NCI-H748 treated with DMSO at 0.1 percent for 48 hours (cell line): ENCODE measurements at places on chromosomes 12 and 14.

GRCh38 chr14:101234999-101235334 is 326.3 kb upstream of the DIO3 start:
- no peak for DNase-seq

GRCh38 chr12:77514511-77514910 is 316.2 kb upstream of the NAV3 start:
- no peak for DNase-seq

DNA sequence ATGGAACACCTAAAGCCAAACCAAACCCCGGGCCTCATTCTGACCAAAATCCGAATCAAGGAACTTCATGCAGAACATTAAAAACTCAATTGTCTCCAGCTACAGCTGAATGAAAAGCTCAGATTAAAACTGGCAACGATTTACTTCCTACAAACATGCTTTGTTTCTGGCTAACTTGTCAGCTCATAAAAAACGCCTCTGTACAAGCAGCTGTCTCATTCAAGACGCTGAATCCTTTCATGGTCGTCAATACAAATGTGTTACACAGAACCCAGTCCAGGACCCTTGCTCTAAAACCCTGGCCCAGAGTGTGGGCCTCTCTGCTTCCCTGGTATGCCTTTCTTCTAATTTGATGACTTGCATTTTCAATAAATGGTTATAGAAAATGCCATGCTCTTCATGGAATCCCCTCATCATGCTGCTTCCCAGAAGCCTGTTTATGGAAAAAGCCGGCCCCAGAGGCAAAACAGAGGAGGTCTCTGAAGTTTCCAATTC is 183.1 kb downstream of the PHLDA1 start:
- no peak for DNase-seq

DNA sequence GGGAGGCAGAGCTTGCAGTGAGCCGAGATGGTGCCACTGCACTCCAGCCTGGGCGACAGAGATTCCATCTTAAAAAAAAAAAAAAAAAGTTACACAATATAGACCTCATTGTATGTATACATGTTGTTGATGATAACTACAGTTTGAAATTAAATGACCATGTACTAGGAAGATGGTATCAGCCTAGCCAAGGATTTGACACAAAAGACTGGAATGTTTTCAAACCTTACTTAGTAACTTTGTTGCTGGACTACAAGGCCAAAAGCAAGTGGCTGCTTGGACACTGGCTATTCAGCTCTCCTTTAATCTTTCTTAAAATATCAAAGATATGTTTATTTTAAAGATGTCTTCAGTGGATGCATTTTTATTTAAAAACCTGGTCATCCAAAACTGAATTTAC is 18.9 kb upstream of the NUDT4 start:
- DNase-seq, result no peak

DNA sequence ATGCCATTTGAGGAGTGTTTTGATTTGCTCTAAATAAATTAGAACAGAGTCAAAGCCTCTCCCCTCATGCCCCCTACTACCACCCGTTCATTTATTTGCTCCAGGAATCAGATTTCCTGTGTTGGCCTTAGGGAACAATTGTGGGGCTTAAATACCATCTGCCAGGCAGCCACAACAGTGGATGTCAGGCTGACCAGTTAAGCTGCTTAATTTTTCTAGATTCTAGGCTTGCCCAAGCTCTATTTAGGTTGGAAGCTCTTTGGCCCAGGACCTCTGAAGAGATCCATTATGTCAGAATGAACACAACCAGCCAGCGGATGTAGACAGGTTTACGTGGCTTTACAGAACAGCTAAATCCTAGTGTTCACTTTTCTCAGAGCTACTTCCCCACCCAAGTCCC is 1.0 kb upstream of the TIMELESS start:
- DNase-seq, result no peak
